Renal pelvis (tissue), 12 donors: ENCODE measurements at places on chromosomes 6 and 20.

DNA sequence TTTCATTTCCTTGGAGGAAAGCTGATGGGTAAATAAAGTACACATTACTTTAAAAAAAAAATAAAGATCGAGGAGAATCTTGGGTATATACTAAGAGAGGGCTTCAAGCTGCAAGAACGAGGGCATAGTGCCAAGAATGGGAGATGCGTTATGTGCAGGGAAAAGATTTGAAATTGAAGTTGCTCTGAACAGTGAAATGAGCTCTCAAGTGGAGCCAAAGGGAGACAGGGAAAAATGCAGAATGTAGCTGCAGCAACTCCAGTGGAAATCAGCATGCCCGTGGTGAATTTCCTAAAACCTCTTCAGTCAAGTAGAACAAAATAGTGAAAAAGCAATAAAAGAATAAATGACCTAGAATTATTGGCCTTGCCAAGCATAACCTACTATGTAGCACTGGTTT is 11.4 kb upstream of the COL9A1 start:
- DNase-seq: no peak

- no peak for DNase-seq
These were observed 2.0 kb upstream of the SLC22A23 start for GRCh38 chr6:3458706-3459421.

- DNase-seq: no peak
These were observed 252.4 kb downstream of the GMDS start for GRCh38 chr6:1993042-1993441.

GRCh38 chr20:4509825-4510522 is 211.7 kb upstream of the PRND start:
- no peak for DNase-seq

DNA sequence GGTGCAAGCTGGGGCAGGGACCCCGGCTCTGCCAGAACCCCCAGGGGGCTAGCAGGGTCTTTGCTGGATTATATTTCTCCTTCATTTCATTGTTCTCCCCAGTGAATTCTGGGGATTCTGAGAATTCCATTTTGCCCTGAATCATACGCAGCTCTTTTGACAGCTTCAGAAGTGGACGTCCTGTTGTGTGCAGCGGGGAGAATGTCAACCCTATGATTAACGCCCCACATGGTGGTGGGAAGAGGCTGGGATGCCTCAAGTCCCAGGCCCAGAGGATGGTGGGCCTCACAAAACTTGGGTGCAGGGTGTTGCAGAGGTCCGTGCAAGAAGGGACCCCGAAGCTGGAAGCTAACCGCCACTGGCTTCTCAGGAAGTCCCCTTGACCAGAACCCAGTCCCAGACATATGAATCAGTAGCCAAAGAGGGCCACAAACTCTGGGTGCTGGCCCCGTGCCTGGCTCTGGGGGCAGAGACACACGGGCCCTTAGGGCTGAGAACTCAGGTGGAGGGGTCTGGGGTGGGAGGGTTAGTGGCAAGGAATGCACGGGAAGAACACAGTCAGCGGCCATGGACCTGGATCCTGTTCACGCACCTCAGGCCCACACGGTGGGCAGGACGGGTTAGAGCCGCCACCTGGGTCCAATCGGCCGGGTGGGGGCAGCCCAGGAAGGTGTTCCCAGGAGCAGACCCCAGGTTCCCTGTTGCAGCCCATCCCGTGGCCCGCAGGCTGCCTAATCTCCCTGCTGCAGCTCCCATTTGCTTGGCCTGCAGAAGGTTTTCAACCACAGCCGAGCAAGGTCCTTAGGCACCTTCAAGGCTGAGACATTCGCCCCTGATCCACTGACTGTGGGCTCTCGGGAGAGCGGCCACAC is 51.2 kb downstream of the YTHDF1 start:
- DNase-seq: no peak

DNA sequence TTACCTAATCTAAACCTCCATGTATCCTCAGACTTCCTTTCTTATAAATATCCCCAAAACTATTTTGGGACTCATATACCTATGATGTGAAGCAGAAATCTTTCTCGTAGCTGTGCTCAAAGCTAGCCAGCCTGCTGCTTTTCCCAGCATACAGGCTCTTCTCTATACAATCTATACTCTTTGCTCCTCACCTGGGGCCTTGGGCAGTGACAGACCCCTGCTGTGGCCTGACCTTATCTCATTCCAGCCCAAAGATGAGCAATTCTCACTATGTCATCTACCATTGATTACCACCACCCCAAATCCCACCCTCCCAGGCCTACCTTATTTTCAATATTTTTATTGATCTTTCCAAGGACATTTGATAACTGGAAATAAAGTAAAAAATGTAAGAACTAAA is 83.2 kb upstream of the FBXL4 start:
- no peak for DNase-seq
